ENCODE measurements at places on chromosomes 2 and 18. TPM values are rescaled to one million over a fixed set of nuclear protein-coding genes. Genes with fewer than 3 reads are reported as not detected.

Gene MROH2A
- 0.80 TPM for total RNA-seq

DNA sequence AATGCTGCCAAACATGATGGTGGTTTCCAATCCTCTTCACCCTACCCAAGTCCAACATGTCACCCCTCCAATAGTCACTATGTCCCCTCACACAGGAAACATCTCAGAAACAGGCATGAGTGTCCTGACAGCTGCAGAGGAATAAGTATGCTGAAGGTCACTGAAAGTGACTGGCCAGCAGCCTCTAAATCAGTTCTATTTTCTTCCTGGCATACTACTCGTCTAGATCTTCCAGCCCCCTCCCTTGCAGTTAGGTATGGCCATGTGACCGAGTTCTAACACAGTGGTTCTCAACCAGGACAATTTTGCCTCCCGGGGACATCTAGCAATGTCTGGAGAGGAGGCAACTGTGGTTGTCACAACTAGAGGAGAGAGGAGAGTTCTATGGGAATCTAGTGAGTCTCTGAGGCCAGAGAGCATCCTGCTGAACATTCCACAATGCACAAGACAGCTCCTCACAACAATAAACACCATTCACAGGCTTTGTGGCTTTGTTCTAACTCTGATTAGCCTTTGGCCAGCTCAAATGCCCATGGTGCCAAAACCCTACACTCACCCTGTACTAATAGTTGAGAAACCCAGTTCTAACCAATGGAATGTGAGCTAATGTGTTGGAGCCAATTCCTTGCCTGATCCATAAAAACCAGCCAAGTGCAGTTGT, 12.6 kb upstream of the ID2 start:
- DNase-seq = no peak

GRCh38 chr2:236752096-236752495, 182.5 kb downstream of the ACKR3 start:
- DNase-seq = no peak

- DNase-seq = no peak
These were observed 14.7 kb downstream of the ARHGAP25 start for GRCh38 chr2:68749345-68749744.

DNA sequence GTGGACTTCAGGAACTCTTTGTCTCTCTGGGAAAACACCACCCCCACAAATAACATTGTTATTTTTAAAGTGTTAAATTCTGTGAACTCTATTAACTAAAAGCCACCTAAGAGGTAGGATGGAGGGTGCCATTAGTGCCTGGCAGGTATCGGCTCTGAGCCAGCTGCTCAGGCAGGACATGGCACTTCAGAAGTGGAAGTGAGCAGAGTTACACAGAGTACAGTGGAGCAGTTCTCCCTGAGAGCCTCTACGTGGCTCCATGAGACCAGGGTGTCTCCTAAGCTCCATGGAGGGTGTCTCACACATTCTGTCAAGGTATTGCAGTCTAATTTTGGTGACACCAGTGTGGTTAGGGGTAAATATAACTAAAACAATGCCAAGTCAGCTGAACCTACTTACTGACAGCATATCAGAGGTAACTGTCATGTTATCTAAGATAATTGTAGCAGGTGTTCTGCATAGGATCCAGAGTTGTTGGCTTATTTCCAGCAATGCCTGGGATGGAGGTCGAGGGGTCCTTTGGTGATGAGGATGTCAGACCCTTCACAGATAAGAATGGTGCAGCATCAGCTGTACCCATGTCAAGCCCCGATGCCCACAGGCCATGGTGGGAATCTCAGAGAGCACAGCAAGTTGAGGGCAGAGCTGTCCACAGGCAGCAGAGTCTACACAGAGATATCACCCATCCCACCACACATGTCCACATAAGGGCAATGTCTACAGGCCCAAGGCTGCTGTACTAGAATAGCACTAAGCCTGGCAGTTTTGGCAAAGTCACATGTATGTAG, 8.6 kb upstream of the MALL start:
- DNase-seq = no peak

DNA sequence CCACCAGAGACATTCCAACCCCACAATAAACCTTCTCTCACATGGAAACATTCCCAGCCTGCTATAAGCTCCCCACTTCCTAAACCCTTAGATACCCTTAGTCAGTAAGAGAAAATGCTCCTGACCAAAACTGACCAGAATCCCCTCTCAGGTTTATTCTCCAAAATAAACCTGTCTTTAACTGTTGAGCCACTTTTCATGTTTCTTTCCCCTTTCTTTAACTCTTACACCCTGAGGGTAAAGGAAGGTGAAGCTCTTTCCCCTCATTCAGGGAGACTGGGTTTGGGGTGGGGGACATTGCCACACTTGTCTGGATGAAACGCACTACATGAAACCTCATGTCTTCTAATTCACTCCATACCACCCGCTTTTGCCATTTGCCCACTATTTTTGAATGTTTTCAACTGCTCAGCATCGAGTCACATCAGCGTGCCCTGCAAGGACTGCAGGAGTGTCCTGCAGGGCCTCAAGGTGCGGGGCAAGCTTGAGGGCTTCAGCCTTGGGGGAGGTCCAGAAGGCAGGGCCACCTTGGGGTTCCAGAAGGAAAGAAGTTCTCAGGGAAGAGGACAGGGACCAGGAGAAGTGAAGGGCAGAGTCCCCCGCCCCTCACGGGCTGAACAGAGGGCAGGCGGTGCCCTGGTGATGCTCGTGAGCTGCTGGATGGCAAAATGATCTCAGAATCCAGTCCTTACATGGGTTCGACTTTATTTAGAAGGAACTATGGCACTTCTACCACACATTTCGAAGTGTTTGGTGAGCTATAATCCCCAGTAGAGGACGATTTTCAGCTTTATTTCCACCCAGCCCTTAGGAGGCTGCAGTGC, 4.2 kb upstream of the SP140L start:
- DNase-seq = no peak

Gene MPP4
- 7.8 TPM for total RNA-seq

- no peak for DNase-seq
These were observed 264.0 kb downstream of the TPGS2 start for GRCh38 chr18:36564841-36565240.

All from Daoy (cell line).